ENCODE measurements at places on chromosomes 16 and 17.

GRCh38 chr17:60959011-60959410 lies 281.4 kb downstream of the BCAS3 start:
- DNase-seq = no peak

GRCh38 chr16:64047878-64048277 lies 1074.0 kb downstream of the CDH11 start:
- no peak for DNase-seq

- DNase-seq = peak; percentile 80
Observed at GRCh38 chr16:69709456-69710084, 16.8 kb downstream of the NQO1 start.

GRCh38 chr17:21204935-21205334 lies 9.0 kb downstream of the TMEM11 start:
- DNase-seq = no peak

- DNase-seq = no peak
Observed at GRCh38 chr16:87953308-87954215, 2.3 kb downstream of the BANP start.

GRCh38 chr16:73047536-73048291 lies at the start of gene ZFHX3:
Gene ZFHX3 (minus strand): TSS chr16:73048128. CDS start chr16:72960145, 87,983 bp downstream.
- peak; percentile 28 for DNase-seq

- DNase-seq = no peak
Observed at GRCh38 chr17:16916557-16916920, 55.4 kb downstream of the TNFRSF13B start.

DNA sequence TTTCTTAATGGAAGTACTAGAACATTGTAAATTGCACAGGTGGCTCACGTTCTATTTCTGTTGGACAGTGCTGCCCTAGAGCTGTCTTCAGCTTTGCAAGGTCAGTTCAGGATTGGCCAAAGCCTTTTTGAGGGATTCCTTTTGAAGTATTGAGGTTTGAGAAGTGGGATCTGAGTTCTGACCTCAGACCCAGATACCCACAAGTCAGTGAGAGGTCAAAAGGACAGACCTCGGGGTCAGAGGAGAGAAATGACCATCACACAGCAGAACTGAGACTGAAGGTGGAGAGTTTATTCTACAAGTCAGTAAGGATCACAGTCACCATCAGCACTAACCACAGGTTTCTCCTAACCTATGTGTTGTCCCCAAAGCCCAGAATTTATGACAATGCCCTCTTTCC lies 1.7 kb downstream of the ACSM5 start:
- no peak for DNase-seq

GRCh38 chr17:76957678-76958464 lies 89.7 kb downstream of the MGAT5B start:
- DNase-seq = peak; percentile 94

DNA sequence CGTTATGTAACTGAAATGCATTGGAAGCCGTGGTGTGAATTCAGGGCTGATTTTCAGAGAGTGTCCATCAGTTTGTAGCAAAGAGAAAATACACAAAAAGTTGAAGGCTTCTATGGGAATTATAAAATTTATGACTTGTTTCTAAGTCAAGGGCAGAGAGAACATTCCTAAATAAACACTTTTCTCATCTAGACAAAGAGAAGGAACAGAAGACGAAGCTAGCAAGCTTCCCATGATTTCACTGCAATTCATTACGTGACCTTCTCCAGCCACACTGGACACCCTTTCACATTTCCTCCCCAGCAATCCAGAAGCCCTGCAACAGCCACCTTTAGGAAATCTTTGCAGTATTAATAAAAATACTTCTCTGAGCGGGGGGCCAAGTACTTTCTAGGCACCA lies 67.8 kb downstream of the TMEM100 start:
- DNase-seq = no peak

- DNase-seq = no peak
Observed at GRCh38 chr17:45989759-45990158, 9.3 kb upstream of the STH start.

DNA sequence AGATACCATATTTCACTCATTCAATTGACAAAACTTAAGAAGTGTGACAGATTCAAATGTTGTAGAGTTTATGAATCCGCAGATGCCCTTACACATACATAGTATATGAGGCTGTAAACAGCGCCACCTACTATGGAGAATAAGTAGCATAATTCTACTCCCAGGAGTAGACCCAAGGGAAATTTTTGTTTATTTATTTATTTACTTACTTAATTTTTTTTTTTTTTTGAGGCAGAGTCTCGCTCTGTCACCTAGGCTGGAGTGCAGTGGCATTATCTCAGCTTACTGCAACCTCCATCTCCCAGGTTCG lies 35.5 kb downstream of the GAN start:
- peak; percentile 11 for DNase-seq

DNA sequence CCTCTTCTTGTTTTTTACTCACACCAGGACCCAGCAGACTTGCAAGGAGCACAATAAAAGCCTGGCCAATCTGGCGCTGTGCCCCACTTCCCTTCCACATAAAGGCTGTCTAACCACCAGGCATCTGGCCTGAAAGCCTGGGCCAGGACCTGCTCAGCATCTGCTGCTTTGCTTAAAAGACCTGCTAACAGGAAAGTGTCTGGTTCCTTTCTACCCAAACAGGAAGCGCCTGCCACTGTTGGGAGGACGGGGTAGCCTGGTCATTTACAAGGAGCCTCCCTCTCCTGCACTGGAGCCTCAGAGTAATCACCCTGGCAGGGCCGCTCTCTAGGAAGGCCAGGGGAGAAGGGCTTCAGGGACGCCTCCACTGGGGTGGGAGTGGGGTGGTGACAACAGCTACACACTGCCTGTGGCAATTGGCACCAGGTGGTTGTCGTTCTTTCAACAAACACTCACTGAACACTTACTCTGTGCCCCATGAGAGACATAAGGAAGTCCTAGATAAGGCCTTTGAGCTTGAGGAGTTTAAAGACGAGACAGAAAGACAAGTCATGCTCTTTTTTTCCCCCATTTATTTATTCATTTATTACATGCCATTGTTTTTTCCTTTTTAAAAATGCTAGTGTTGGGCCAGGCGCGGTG lies 6.3 kb upstream of the MMP28 start:
- DNase-seq = peak; percentile 65

DNA sequence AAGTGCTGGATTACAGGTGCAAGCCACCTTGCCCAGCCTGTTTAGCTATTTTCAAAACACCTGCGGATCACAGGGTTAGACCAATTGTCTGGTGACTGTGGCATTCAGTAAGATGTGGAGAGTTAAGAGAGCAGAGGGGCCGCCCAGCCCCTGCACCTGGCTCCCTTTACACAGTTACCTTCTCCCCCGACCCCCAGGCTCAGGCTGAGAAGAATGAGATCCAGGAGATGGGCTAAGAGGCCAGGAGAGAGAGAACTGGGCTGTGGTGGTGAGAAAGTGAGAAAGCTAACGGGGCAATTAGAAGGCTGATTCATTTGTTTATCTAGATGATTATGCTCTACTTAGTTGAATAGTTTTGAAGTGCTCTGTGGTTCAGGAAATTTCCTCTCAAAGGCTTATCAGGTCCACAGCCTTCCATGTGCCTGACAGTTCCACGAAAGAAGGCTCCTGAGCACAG lies 67.8 kb upstream of the AXIN2 start:
- no peak for DNase-seq

DNA sequence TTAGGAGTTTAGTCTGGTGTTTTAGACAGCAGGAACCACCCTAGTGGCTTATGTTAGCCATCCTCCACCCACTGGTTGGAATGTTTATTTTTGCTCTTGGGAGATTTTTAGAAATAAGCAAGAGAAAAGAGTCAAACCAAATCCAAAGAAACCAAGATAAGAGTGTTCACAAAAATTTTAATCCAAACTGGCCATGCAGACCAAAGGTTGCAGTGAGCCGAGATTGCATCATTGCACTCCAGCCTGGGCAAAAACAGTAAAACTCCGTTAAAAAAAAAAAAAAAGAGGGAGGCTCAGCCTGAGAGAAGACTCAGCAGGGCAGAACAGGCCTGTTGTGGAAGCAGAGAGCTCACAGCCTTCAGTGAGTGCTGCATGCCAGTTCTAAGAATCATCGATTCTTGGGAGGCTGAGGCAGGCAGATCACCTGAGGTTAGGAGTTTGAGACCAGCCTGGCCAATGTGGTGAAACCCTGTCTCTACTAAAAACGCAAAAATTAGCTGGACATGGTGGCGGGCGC lies 12.2 kb upstream of the C16orf54 start:
- no peak for DNase-seq

- no peak for DNase-seq
Observed at GRCh38 chr17:69485251-69485661, 70.8 kb downstream of the MAP2K6 start.

DNA sequence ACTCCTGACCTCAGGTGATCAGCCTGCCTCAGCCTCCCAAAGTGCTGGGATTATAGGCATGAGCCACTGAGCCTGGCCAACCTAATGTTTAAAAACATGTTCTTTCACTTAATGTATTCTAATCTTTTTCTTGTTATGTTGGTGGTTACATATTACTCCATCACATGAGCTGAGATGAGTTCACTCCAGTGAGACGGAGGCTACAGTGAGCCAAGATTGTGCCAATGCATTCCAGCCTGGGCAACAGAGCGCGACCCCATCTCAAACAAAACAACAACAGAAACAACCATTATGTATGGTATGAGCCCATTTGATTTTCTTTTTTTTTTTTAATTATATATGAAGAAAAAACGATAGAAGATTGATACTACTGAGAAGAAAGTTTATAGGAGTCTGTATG lies 39.6 kb downstream of the SLC39A11 start:
- no peak for DNase-seq

DNA sequence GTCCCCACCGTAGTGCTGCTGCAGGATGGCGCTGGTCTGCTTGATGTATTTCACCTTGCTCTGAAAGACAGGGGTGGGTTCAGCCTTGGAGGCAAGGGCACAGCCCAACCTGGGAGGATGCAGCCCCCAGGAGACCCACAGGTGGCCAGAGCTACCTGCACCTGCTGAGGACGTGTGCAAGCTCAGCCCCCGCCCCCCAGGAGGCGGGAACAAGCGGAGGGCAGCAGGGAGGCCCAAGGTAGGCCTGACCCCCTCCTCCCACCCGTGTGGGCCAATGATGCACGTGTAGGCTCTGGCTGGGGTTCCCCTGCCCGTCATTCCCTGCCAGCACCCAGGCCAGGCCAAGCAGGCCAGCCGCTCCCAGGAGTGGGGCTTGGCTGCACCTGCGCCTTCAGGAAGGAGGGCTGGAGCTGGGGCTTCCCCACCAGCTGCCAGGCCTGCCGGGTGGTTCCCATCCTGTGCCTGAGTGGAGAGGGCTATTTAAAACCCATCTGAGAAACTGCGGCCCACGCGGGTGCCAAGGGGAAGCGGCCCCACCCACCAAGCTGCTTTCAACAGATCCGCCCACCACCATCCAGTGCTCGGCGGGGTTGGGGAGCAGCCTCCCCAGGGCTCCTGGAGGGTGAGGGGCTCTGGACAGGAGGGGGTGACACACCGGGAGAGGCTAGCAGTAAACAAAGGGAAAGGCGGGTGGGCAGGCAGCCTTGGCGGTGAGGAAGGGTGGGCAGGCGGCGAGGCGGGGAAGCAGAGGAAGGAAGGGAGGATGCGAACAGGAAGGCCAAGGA lies 3.8 kb downstream of the NTHL1 start:
- no peak for DNase-seq

- no peak for DNase-seq
Observed at GRCh38 chr16:58960484-58960883, 226.4 kb upstream of the GOT2 start.

DNA sequence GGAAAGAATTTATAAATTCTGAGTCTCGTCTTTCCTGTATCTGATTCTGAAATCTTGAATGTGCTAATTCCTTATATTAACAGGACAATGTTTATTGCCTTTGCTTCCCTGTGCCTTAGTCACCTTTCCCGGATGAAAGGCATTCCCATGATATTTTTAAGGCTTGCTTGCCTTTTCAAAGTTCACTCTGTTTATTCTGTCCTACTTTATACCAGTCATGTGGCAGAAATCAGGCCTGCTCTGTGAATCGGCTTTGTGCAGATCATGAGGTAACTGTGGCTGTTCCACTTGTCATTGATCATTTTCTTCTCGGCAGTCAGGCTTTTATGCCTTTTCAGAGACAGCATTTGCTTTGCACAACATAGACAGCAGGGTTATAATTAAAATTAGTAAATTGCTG lies 28.8 kb upstream of the ABCC11 start:
- DNase-seq = no peak

DNA sequence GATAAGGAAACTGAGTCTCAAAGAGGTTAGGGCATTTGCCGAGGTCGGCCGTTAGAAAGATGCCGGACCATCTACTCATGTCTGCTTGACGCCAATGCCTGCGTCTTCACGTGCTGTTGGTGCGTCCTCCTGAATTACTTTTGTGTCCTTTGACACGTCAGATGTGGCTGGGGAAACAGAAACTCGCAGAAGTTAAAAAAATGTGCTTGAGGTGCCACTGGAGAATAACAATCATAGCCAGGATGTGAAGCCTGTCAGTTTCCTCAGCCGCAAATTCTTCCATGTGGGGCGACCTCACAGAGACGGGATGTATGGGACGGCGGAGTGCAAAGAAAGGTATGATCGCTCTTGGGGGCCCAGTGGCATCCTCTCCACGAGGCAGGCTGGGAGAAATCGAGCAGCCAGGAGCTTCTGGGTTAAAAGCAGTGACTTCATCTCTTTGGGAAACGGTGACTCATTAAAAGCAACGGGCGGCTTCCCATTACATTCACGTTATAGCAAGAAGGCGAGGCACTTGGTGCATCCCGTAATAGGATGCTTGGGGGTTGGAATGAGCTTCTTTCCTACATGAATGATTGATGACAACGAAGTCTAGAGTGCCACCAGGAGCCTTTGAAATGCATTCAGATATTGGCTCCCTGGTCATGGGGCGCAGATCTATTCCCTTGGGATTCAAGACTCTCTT lies 67.8 kb downstream of the BMERB1 start:
- DNase-seq = no peak

DNA sequence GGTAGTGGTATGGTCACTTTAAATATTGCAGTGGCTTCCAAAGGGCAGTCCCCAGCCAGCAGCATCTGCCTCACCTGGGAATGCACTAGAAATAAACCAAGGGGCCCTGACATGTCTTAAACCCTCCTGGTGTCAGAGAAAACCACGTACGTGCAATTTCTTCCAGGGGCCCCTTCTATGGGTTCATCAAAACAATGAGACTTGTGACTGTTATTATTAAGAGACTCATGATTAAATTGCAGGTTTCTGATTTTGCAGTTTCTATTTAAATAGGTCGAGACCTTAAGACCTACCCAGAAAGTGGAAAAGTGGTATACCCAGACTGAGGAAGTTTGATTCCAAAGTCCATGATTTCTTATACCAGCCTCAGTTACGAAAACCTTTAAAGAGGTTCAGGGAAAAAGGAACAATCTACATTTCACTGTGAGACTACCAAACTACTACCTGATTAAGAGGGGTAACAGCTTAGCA lies 746 bp upstream of the POLG2 start:
- DNase-seq = no peak

DNA sequence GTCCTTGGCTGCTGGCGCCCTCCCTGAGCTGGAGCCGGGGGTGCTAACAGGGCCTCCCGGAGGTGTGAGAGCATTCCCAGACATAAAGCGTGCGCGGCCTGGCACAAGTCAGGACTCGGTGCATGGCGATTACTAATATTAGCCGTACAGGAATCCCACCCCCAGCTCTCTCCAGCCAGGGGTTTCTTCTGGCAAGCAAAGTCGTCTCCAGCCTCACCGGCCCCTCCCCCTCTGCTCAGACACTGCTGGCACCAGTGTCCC lies 5.0 kb downstream of the CASKIN1 start:
- DNase-seq = no peak

All from NAMALWA (cell line).